ENCODE measurements at places on chromosomes 7 and 10.

GRCh38 chr7:150479023-150479716 is 28.7 kb downstream of the GIMAP8 start:
- no peak for DNase-seq

- no peak for DNase-seq
These were observed 766 bp downstream of the BAMBI start for GRCh38 chr10:28677888-28678686.

- no peak for DNase-seq
These were observed 44.6 kb downstream of the RASGEF1A start for GRCh38 chr10:43222210-43222720.

GRCh38 chr10:77282163-77282562 is 355.4 kb downstream of the KCNMA1 start:
- no peak for DNase-seq

GRCh38 chr10:113665806-113666354 is 2.0 kb upstream of the NRAP start:
- DNase-seq, result no peak

- no peak for DNase-seq
These were observed 236.2 kb downstream of the FGFR2 start for GRCh38 chr10:121362026-121362425.

GRCh38 chr10:4384245-4384644 is 441.8 kb upstream of the AKR1E2 start:
- no peak for DNase-seq

- DNase-seq, result no peak
These were observed 48.7 kb upstream of the LOXL4 start for GRCh38 chr10:98316661-98317060.

DNA sequence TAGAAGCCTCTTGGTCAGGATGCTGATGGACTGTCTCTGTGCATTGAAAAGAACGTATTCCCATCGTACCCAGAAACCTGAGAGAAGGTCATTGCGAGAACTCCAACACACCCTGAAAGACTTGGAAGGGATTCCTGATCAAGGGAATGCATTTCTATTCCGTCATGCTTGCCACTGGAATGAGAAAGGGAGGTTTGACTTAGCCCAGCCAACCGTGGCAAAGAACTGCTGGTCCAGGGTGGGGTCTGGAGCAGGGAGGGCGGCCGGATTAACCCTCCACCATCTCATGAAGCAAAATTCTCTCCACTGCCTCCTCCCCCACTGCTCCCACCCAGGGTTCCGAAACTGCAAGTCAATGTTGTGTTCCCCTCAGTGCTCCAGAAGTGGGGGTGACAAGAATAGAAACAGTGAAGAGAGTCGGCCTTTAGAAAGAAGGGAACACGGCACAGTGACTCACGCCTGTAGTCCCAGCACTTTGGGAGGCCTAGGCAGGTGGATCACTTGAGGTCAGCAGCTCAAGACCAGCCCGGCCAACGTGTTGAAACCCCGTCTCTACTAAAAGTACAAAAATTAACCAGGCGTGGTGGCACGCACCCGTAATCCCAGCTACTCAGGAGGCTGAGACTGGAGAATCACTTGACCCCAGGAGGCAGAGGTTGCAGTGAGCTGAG is 137.5 kb upstream of the MGMT start:
- no peak for DNase-seq

- no peak for DNase-seq
These were observed 146.7 kb downstream of the GPR37 start for GRCh38 chr7:124618871-124619270.

- DNase-seq, result no peak
These were observed 253.7 kb upstream of the PITRM1 start for GRCh38 chr10:3426190-3426845.

DNA sequence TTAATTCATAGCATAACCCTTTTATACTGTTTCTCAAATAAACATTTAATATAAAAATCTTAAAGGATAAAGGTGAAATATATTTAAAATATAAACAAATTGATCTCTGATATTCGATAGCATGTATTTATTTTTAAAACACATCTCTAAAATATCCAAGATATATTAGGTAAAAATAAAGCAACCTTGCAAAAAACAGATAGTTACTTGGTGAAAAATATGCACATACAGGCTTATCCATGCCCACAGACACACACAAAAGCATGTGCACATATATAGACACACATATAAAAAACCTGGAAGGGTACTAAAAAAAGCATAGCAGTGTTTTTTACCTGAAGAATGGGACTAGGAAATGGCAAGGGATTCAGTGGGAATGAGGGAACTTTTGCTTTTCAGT is 19.8 kb downstream of the POT1 start:
- no peak for DNase-seq

- peak; percentile 64 for DNase-seq
These were observed 9.9 kb downstream of the ARHGAP22 start for GRCh38 chr10:48594803-48595538.

- DNase-seq, result no peak
These were observed 83.5 kb downstream of the SGMS1 start for GRCh38 chr10:50540069-50540825.

GRCh38 chr10:28906934-28907333 is 229.6 kb downstream of the BAMBI start:
- DNase-seq, result no peak

- no peak for DNase-seq
These were observed 56.3 kb downstream of the WDFY4 start for GRCh38 chr10:48740988-48741387.

DNA sequence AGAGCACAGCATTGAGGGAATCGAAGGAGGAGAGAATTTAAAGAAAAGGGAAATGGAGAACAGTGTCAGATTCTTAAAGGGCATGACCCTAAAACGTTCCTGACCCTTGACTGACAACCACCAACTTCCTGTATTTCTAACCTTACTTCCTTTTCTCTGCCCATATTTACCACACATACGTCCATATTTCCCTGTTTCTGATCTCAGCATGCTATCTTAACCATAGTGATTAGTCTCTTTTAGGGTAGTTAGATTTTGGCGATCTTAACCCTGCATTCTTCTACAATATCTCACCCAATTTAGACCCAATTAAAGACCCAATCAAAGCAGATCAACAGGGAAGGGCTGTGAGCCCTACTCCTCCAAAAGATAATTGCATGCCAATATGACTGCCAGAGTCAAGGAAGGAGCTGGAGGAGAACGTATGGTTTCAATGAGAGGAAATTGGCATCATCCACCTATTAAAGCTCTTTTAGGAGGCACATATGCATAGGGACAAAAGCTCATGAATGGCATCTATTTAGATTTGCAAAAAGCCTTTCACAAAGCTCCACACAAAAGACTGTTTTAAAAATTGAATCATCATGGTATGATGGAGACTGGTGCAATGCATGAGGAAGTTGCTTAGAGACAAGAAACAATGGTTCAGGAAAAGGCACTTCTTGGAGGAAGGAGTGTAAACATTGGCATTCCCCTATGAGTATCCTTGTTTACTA is 49.0 kb upstream of the ARHGAP12 start:
- no peak for DNase-seq

- no peak for DNase-seq
These were observed 280.7 kb upstream of the MAGI2 start for GRCh38 chr7:79734181-79734580.

DNA sequence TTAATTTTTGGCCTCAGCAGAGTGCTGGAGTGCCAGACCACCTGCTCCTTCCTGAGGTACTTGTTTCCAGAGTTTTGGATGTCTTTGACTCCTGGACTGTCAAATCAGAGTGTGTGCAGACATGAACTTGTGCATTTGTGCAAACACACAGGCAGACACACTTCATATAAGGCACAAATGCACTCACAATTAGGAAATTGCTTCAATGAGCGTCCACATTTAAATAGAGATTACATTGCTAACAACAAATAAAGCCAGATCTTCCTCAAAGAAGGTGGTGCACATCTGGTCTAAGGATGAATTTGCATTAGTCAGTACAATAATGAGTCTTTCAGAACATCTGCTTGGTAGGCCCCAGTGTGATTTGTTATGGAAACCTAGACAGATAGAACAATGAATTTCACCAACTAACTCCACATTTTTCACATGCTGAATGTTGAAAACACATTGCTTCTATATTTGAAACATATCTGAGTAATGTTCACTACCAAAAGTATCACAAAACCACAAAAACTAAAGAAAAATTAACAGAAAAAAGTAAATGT is 266.7 kb upstream of the INHBA start:
- DNase-seq, result no peak

DNA sequence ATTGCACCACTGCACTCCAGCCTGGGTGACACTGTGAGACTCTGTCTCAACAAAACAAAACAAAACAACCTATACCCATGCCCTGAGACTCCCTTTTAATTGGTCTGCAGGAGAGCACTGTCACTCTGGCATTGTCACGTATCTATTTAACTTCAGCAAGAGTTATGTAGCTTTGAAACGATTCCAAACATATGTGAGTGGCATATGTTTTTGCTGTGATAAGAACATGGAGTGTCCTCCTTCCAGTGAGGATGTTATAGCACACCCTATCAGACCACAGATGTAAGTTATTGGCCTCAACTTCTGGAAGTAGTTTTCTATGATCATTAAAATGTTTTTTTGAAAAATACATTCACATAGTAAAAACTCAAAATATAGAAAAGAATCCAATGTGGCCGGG is 15.5 kb upstream of the DNAJC12 start:
- no peak for DNase-seq

GRCh38 chr7:132577206-132578049 is 1.2 kb upstream of the PLXNA4 start:
- no peak for DNase-seq

- no peak for DNase-seq
These were observed 149.2 kb upstream of the GHITM start for GRCh38 chr10:83990126-83990525.

- no peak for DNase-seq
These were observed 8.5 kb downstream of the CPED1 start for GRCh38 chr7:120996988-120997345.

- no peak for DNase-seq
These were observed 32.6 kb downstream of the GSDME start for GRCh38 chr7:24724451-24725190.

DNA sequence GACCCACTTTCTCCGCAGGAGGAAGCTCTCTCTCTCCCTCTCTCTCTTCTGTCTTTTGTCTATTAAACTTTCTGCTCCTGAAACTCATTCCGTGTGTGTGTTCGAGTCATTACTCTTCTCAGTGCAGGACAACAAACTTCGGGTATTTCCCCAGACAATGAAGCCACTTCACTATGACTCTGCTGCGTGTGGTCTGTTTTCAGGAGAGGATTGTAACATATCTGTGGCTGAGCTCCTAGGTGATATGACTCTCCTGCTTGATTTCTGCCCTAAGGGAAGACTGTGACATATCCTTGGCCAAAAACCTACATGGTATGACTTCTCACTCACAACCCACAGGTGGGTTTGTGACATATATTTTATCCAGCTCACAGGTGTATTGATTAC is 39.9 kb upstream of the ZNF107 start:
- DNase-seq, result no peak

GRCh38 chr7:33743594-33743993 is 161.7 kb upstream of the BMPER start:
- DNase-seq, result no peak

GRCh38 chr10:8588135-8588534 is 533.6 kb downstream of the GATA3 start:
- no peak for DNase-seq

DNA sequence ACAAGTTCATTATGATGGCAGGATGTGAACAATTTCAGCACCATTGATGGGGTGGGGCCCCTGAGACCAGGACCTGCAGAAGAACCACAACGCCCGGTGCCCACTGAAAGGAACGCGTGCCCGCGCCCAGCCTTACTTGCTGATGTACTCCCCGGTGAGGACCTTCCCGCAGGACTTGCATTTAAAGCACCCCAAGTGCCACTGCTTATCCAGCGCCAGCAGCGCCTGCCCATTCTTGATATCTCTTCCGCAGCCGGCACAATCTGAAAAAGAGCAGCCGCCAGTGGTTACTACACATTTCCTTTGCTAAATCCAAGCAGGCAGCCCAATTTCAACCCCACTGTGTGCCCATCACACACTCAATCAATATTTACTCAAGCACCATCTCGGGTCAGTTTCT is 110.6 kb downstream of the ABLIM1 start:
- no peak for DNase-seq

DNA sequence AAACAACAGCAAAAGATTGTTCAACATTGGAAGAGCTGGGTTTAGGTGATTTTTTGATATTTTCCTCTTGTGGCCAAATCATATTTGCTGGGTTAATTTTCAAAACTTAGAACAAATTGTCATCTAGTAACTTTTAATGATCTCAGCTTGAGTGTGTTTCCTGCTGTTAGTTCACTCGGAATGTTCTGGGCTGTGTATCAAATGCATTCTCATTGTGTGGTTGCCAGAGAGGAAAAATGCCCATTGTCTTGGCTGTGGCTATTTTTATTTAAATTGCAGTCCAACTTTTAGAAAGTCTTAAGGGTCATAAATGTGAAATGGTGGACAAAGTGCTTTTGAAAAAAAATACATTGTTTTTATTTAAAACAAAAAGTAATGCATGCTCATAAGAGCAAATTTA is 542.0 kb downstream of the TNS3 start:
- no peak for DNase-seq

GRCh38 chr7:149196151-149196704 is 882 bp downstream of the ZNF282 start:
- no peak for DNase-seq

GRCh38 chr10:71486484-71487114 is 89.9 kb downstream of the CDH23 start:
- DNase-seq, result no peak

GRCh38 chr10:47121336-47121735 is 178.7 kb upstream of the GDF10 start:
- DNase-seq, result no peak

DNA sequence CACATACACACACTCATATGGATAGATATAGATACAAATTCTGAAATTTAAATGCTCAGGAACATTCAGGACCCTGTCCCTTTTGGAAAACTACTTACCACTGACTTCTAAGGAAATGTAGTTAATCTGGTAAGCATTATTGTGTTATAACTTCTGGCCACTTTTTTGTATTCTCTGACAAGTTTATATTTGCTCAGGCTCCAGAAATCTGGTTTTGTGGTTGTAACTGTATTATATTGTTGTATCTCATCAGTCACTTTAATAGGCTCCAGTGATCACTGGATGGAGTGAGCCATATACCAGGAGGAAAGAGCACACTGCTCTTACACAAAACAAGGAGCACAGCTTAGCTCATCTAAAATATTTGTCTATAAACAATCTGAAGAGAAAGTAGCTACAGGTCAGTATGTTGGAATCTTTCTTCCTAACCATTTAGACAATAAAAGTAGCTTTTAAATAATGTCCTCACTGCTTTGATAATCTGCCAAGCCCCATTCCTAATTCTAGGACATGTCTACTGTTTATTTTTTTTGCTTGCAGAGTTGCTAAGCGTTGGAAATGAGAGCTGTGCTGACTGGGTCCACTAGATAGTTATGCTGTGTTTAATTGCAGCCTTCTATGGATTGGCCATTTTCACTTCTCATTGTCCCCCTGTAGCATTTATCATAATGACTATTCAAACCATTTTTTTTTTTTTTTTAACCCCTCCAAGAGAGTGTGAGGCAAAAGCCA is 43.8 kb downstream of the SMNDC1 start:
- no peak for DNase-seq

DNA sequence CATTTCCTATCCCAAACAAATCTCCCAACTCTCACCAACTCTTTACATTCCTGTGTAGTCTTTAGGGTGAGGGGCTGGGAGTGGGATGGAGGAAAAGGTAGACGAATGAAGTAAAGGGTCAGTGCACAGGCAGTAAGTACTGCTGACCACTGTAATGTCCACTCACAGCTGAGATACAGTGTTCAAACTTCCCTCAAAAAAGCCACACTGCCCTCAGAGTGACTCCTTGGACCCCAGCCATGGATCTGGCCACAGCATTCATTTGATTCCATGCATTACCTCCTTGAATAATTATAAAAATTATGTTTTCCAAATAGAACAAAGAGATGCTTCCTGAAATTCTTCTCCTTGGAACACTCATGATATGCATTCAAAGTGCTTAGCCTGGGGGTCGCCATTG is 19.8 kb upstream of the HIPK2 start:
- no peak for DNase-seq

Data from NCI-H2107 (cell line).